Activated T-helper 2 cell treated with anti-CD3 and anti-CD28 coated beads, Interferon-gamma antibody, Interleukin-2, Interleukin-4, amounts not matched to agents 10 μg/mL and 5 μg/mL and 100 μg/mL, durations not matched to agents 14 hours and 24 hours and 36 hours (primary cell): ENCODE measurements at places on chromosomes 11 and 22. TPM values are rescaled to one million over a fixed set of nuclear protein-coding genes. Genes with fewer than 3 reads are reported as not detected.

GGTLC3 gene
- not detected in 2 replicates for total RNA-seq

SLC1A2 gene
- not detected in 2 replicates for total RNA-seq

IRAG1 gene
- not detected in 2 replicates for total RNA-seq

FGF19 gene
- not detected in 2 replicates for total RNA-seq

OVOL1 gene
- total RNA-seq: 0.16 TPM in 2 replicates

DNA sequence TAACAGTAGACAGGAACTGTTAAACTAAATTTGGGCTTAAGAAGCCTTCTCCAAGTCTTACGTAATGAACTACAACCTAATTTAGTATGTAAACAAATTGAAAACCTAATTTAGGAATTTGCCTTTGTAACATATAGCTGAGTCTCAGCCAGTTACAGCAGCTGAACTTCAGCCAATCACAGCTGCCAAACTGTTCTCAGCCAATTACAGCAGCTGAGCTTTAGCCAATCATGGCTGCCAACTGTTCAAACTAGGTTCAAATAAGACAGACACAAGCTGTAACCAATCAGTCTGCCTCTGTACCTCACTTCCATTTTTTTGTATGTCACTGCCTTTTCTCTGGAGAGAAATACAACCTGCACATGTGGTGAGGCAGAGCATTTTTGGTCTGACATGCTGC is 95.0 kb upstream of the CD44 start:
- DNase-seq: no peak
- H3K36me3 ChIP-seq: peaks cover 14% of the 10 kb centered on the region
- peaks cover 66% of the 10 kb centered on the region for H3K4me1 ChIP-seq
- no peak overlapping the region for H3K27ac ChIP-seq
- H3K4me3 ChIP-seq: no peak overlapping the region
- H3K27me3 ChIP-seq: peaks cover 10% of the 10 kb centered on the region

GRCh38 chr11:45176996-45177395 is 30.6 kb downstream of the PRDM11 start:
- H3K36me3 ChIP-seq: no peaks in the 10 kb centered on the region

DNA sequence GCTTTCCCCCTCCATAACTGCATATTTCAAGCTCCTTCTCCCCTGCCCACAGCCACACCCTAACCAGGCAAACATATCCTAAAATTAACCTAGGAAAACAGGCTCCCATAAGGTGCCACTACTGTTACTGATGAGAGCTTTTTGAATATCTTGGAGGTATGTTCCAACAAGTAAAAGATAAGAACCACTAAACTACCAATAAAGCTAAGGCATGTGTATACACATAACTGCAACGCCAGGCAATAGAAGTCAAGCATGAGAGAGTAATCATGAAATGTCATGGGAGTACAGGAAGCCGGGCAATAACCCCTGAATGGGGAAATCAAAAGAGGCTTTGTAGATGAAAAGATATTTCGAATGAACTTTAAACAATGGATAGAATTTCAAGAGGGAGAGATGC is 9.3 kb downstream of the MMP13 start:
- no peak for DNase-seq
- no peak overlapping the region for H3K27ac ChIP-seq
- no peaks in the 10 kb centered on the region for H3K36me3 ChIP-seq

- H3K27ac ChIP-seq: no peak overlapping the region
- H3K36me3 ChIP-seq: no peaks in the 10 kb centered on the region
- DNase-seq: no peak
- no peak overlapping the region for H3K4me3 ChIP-seq
- H3K27me3 ChIP-seq: no peaks in the 10 kb centered on the region
Measured at GRCh38 chr11:131922220-131922619, 551.8 kb downstream of the NTM start.

- no peaks in the 10 kb centered on the region for H3K4me1 ChIP-seq
- H3K4me3 ChIP-seq: no peak overlapping the region
- no peak overlapping the region for H3K27ac ChIP-seq
- DNase-seq: no peak
- peaks cover 3% of the 10 kb centered on the region for H3K36me3 ChIP-seq
Measured at GRCh38 chr22:19038728-19039447, 83.3 kb downstream of the DGCR2 start.

- no peak for DNase-seq
- H3K4me3 ChIP-seq: no peak overlapping the region
- no peaks in the 10 kb centered on the region for H3K36me3 ChIP-seq
- no peak overlapping the region for H3K27ac ChIP-seq
Measured at GRCh38 chr22:22756109-22756508, 111.7 kb downstream of the GGTLC2 start.

DNA sequence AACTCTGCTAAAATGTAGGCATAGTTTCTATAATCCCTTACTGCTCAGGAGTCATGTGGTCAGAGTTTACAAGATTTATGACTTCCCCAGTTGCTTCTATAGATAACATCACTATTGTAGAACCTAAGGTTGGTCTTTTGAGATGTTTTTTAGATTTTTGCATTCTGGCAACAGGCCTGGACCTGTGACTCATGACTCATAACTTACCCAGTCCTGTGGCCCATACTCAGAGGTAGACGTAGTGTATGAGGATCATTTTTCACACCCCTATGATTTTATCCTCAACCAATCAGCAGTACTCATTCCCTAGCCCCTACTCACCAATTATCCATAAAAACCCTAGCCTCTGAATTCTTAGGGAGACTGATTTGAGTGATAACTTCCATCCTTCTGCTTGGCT is 384.4 kb upstream of the DDI1 start:
- H3K36me3 ChIP-seq: no peaks in the 10 kb centered on the region
- H3K27me3 ChIP-seq: no peaks in the 10 kb centered on the region
- no peaks in the 10 kb centered on the region for H3K4me1 ChIP-seq
- H3K4me3 ChIP-seq: no peak overlapping the region
- H3K27ac ChIP-seq: no peak overlapping the region
- no peak for DNase-seq

DNA sequence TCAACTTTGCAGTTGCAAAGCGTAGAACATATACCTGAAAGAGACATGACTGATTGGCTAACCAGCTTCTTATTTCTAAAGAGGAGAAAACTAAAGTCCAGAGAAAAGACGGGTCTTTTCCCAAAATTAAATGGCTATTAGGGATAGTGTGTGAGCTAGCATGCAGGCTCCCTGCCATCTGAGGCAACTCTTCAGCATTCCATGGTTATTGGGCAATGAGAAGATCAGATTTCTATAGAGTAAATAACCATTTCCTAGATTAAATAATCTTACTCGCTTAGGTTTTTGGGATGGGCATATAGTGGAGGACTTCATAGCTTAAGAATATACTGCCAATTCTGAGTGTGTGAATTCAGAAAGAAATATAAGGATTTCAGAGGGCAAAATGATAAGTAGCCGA is 95.0 kb downstream of the PDHX start:
- H3K4me1 ChIP-seq: peaks cover 70% of the 10 kb centered on the region
- no peak overlapping the region for H3K4me3 ChIP-seq
- no peak overlapping the region for H3K27ac ChIP-seq
- H3K36me3 ChIP-seq: no peaks in the 10 kb centered on the region
- peaks cover 15% of the 10 kb centered on the region for H3K27me3 ChIP-seq

- no peaks in the 10 kb centered on the region for H3K27me3 ChIP-seq
- H3K36me3 ChIP-seq: no peaks in the 10 kb centered on the region
- no peak overlapping the region for H3K4me3 ChIP-seq
- H3K4me1 ChIP-seq: no peaks in the 10 kb centered on the region
Measured at GRCh38 chr11:2721210-2721916, 21.6 kb upstream of the KCNQ1OT1 start.

GRCh38 chr11:113163291-113164030 is 150.9 kb upstream of the TTC12 start:
- H3K27ac ChIP-seq: no peak overlapping the region
- no peak for DNase-seq
- no peak overlapping the region for H3K4me3 ChIP-seq

- H3K27ac ChIP-seq: no peak overlapping the region
- peaks cover 34% of the 10 kb centered on the region for H3K36me3 ChIP-seq
- no peak overlapping the region for H3K4me3 ChIP-seq
Measured at GRCh38 chr11:112017538-112017937, 7.7 kb upstream of the DLAT start.

DNA sequence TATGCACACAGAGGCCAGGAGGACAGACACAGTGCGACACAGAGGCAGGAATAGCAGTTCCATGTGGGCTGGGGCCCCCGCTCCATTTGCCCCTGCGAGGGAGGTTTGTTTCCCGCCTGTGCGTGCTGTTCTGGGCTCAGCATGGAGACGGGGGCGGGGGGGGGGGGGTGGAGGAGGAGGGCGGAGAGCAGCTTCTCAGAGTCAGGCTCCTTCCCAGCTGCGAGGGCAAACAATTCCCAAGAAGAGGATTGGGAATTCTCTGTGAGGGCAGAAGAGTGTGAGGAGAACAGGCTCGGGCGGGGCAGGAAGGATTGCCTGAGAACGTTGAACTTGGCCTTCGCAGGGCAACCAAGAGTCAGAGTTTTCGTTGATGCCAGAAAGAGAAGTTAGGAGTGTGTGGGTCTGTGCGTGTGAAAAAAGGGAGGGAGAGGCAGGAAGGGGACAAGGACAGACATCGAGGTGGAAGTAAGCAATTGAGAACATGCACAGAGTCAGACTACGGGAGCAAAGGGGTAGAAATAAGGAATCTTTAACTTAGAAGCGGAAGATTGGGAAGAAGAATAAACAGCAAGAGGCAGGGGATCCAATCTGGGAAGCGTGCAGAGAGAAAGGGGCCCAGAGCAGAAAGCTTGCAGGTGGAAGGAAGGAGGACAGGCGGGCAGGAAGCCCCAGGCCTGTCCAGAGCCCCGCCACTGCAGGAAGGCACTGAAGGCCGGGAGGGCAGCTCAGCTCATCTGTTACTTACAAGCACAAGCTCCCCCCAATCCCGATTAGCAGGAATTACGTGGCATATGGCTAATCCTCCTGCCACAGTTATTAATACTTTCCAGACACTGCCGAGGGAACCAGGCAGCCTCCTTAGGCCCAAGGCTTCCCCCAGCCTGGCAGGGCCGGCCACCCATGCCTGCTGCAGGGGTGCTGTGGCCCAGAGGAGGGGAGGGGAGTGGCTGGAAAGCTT is 15.6 kb upstream of the JAM3 start:
- no peak for DNase-seq
- no peak overlapping the region for H3K27ac ChIP-seq
- peaks cover 16% of the 10 kb centered on the region for H3K27me3 ChIP-seq
- H3K4me1 ChIP-seq: peaks cover 21% of the 10 kb centered on the region
- H3K4me3 ChIP-seq: no peak overlapping the region

GRCh38 chr11:86688398-86689179 is 16.2 kb upstream of the ME3 start:
- DNase-seq: no peak
- H3K4me1 ChIP-seq: peaks cover 24% of the 10 kb centered on the region
- H3K27me3 ChIP-seq: peaks cover 6% of the 10 kb centered on the region
- H3K27ac ChIP-seq: peak overlapping the region; percentile 92

DNA sequence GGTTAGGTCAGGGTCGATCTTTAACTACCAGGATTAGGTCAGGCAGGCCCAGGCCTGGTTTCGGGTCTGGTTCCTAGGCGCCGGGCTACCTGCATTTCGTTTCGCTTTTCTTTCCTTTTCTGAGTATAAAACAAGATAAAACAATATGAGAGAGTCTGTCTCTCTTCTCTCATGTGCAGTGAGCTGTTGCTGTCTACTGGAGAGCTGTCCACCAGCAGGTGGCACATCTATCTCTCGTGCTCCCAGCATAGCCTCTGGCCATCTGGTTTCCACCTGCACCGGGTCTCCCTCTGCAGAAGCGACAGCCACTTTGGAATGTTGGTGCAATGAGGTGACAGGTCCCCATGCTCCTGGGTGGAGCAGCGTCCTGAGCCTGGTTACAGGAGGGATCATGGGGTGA is 27.6 kb downstream of the RIBC2 start:
- H3K27ac ChIP-seq: no peak overlapping the region
- DNase-seq: peak; percentile 24
- no peak overlapping the region for H3K4me3 ChIP-seq
- H3K27me3 ChIP-seq: peaks cover 2% of the 10 kb centered on the region

- DNase-seq: no peak
- H3K27ac ChIP-seq: no peak overlapping the region
- no peak overlapping the region for H3K4me3 ChIP-seq
- H3K27me3 ChIP-seq: no peaks in the 10 kb centered on the region
Measured at GRCh38 chr22:36540867-36541642, 12.1 kb upstream of the EIF3D start.

DNA sequence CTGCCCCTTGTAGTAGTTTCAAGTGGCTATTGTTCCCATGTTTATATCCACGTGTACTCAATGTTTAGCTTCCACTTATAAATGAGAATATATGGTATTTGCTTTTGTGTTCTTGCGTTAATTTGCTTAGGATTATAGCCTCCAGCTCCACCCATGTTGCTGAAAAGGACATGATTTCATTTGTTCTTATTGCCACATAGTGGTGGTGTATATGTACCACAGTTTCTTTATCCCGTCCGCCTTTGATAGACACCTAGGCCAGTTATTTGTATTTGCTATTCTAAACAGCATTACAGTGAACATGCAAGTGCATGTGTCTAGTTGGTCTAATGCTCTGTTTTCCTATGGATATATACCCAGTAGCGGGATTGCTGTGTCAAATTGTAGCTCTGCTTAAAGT is 6.8 kb downstream of the OR51B2 start:
- H3K27ac ChIP-seq: no peak overlapping the region
- H3K27me3 ChIP-seq: no peaks in the 10 kb centered on the region
- no peak overlapping the region for H3K4me3 ChIP-seq

- H3K4me1 ChIP-seq: peaks cover 57% of the 10 kb centered on the region
- H3K4me3 ChIP-seq: peak overlapping the region; percentile 23
- peaks cover 7% of the 10 kb centered on the region for H3K36me3 ChIP-seq
Measured at GRCh38 chr11:73384872-73385689, 8.9 kb downstream of the RELT start.

- DNase-seq: no peak
- H3K27me3 ChIP-seq: no peaks in the 10 kb centered on the region
- H3K4me3 ChIP-seq: no peak overlapping the region
- H3K4me1 ChIP-seq: no peaks in the 10 kb centered on the region
- no peak overlapping the region for H3K27ac ChIP-seq
Measured at GRCh38 chr11:26247340-26247739, 84.6 kb upstream of the ANO3 start.

GRCh38 chr22:35660291-35661127 is 12.3 kb downstream of the APOL6 start:
- no peak for DNase-seq
- peaks cover 38% of the 10 kb centered on the region for H3K4me1 ChIP-seq
- peaks cover 94% of the 10 kb centered on the region for H3K36me3 ChIP-seq
- H3K4me3 ChIP-seq: no peak overlapping the region
- H3K27ac ChIP-seq: peak overlapping the region; percentile 90

DNA sequence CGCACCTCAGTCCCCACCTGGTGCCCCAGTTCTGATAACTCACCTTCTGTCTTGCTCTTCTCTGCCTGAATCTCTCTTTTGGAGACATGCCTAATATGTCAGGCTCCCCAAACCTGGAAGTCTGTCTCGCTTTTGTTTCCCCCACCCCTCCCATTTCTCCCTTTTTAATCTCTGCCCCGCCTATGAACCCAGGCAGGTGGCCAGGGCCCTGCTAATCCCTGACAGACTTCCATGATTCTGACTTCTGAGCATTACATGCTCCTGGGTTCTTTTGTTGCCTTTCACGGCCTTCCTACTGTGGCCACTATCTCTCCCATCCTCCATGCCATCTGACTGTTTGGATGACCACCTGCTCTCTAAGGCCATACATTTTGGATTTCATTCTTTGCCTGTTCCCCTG is 1120.9 kb upstream of the CCDC90B start:
- no peak overlapping the region for H3K27ac ChIP-seq
- H3K27me3 ChIP-seq: no peaks in the 10 kb centered on the region
- H3K4me3 ChIP-seq: no peak overlapping the region
- DNase-seq: no peak
- H3K4me1 ChIP-seq: no peaks in the 10 kb centered on the region
- H3K36me3 ChIP-seq: no peaks in the 10 kb centered on the region
